ENCODE measurements at places on chromosomes 6 and 20.

DNA sequence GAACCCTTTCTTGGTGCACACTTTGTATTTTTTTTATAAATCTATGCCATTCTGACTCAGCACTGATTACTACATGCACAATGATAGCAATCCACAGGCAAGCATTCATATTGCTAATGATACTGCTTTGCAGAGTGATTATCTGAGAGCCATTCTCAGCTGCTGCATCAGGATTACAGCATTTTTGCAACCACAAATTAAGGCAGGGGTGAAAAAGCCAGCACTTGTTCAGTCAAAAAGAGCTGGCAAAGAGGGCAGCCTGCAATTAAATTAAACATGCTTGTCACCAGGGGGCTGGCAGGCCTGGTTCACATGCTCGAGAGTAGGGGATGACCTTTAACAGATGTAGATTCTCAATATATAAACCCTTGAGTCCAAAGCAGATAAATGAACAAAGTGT is 40.7 kb upstream of the SLC17A4 start:
- DNase-seq = no peak

- no peak for DNase-seq
Observed at GRCh38 chr20:44271915-44272663, 25.0 kb downstream of the GDAP1L1 start.

DNA sequence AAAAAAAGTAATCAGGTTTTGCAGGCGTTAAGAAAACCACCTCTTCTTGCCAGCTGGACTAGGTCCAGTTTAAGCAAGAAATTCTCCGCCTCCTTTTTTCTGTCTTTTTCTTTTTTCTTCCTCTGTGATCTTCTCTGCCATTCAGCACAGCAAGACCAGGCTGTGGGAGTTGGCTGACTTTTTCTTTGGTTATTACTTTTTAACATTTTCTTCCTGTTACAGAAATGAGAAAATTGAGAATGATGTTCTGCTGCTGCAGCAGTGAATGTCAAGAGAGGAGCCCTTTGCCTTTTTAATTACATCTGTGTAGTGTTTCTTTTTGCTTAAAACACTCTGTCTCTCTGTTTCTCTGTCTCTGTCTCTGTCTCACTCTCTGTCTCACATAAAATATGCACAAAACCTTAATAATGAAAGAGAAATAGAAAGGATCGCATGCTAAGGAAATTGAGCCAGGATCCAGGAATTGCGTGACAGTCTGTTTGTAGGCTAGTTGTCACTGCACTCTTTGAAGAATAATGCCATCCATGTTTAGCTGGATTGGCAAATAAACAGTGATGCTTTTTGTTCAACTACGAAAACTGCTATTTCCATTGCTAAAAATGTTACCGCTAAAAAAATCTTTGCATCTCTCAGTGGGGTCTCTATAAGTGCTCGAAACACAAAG is 103.2 kb upstream of the SUPT3H start:
- DNase-seq = no peak

GRCh38 chr6:122722746-122723145 is 56.8 kb upstream of the FABP7 start:
- no peak for DNase-seq

DNA sequence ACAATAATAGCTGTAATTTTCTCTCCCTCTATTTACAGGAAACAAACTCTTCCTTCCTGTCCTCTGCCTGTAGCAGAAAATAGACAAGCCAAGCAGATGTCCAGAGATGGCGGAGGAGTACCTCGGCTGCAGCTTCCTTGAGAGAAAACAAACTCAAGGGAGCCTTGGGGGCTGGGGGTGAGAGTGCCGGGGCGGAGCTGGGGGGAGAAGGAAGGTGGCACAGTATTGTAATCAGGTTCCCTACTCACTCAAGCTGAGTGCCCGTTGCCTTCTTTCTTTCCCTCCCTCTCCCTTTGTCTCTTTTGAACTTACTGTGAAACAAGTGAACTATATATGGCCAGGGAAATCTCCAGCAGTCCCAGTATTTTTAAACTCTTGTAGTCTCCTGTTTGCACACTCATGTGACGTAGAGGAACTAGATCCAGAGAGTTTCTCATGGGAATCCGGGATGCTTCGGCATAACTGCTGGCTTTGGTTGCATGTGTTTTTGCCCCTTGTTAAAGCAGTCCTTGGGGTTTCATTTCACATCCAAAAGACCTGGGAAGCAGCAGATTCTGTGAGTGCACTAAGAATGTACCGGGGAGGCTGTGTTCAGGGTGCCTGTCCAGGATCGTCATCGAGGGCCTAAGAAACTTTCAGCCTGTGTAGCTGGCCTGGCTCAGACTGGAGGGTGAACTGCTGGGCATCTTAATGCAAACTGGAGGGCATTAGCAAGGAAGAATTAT is 44.6 kb upstream of the HDDC2 start:
- DNase-seq = no peak

- no peak for DNase-seq
Observed at GRCh38 chr6:157060440-157060952, 262.8 kb downstream of the TMEM242 start.

GRCh38 chr6:143406673-143407072 is 43.8 kb downstream of the ADAT2 start:
- DNase-seq = no peak

- no peak for DNase-seq
Observed at GRCh38 chr6:13437218-13437996, 50.0 kb downstream of the GFOD1 start.

DNA sequence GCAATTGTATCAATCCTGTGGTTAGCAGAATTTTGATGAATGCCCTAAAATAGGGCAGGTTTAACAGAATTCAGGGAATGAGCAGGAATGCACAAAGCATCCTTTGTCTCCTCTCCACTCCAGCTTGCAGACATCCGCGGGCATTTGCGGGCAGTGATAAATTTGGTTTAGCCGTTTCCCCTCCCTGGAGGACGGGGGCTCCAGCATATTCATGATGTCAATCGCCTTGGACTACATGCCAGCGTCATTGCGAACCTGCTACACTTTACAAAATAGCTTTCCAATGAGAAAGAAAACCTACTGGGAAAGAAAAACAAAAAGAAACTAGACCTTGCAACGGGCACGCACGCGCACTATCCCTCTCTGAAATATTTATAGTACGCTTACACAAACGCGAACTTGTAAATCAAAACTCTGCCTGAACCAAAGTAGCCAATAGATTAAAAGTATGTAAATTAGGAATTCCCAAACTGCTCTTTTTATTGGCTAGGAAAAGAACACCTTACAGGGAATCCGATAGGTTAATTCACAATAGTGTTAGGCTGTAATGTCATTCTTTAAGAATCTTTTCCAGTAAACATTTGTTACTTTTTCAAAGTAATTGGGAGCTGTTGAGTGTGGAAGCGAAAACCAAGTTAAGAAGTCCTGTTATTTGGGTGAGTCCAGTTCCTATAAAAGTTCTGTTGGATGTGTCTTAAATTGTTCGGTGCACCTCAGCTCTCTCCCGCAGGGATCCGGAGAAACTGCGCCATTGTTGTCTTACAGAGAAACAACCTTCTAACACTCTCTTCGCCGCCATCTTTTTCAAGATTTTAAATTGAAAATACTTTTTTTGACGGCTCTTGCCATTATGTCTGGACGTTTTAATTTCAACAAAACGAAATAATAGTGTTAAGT is 136.7 kb downstream of the HFE start:
- DNase-seq = peak; percentile 92

DNA sequence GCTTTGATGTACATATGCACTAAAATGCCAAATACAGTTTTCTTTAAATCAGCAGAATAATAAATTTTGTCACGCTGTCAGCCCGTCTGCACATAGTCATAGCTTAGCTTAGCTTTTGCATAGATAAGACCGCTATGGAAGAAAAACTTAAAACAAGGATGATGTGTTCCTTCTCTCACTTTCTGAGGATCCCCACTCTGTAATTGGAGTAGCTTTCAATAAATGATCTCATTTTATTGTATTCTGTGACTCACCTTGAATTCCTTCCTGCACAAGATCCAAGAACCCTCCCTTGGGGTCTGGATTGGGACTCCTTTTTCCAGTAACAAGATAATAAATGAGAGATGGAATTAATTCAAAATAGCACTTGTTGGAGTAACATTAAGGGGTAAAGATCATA is 186.2 kb downstream of the CDH26 start:
- no peak for DNase-seq

- DNase-seq = peak; percentile 91
Observed at GRCh38 chr20:17504898-17505635, 26.1 kb downstream of the BFSP1 start.

GRCh38 chr20:25223179-25223661 is 24.7 kb upstream of the PYGB start:
- DNase-seq = no peak

- no peak for DNase-seq
Observed at GRCh38 chr20:63176427-63177133, 39.4 kb downstream of the YTHDF1 start.

GRCh38 chr6:154482858-154483257 is 27.6 kb downstream of the CNKSR3 start:
- DNase-seq = no peak

DNA sequence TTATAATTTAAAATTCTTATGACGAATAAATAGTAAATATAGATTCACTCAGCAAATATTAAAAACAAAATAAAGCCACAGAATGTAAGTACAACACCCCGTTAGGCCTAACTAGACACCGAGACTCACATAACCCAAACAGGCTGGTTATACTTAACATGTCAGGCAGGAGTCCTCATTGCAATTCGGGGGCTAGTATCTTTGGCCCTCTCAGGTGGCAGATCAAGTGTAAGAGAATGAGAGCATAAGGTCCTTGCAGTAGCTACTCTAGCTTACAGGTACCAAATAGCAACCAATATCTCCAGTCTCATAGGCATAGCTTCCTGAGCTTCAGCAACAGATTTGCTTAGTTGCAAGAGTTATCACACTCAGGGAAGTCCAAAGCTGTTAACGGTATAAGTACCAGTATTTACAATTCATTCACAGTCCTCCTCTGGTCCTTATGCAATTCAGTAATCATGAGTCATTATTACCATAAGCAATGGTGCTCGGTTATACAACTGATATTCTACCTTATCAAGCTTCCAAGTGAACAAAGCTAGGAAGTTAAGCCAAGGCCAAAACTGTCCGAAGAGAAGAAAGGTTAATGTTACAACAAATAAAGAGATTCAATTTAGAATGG is 20.1 kb downstream of the REV3L start:
- no peak for DNase-seq

GRCh38 chr6:9398767-9399373 is 963.5 kb upstream of the SLC35B3 start:
- DNase-seq = no peak

DNA sequence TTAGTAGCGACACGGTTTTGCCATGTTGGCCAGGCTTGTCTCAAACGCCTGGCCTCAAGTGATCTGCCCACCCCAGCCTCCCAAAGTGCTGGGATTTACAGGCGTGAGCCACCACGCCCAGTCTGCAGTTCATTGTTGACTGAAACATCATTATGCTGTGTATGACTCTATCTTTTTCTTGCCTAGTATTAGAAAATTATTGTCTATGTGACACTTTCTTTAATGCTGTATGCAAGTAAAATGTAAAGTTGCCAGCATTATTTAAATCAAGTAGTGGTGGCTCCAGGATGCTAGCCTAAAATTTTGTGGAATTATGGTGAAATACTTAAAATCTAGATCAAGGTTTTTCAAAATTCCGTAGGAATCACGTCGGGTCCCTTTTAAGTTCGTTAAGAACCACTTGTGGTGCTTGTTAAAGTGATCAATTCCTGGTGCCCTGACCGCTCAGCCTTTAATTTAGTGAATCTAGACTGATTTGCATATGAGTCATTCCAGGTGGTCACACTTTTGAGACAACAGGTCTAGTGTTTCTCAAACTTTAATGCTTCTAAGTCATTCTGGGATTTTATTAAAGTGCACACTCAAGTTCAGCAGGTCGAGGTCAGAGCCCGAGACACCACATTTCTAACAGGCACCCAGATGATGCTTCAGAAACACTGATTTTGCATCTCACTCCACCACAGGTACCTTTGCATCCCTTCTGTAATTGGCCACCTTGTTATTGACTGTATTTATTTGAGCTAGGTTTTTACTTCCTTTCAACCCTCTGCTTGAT is 132.6 kb upstream of the MTHFD1L start:
- DNase-seq = no peak

DNA sequence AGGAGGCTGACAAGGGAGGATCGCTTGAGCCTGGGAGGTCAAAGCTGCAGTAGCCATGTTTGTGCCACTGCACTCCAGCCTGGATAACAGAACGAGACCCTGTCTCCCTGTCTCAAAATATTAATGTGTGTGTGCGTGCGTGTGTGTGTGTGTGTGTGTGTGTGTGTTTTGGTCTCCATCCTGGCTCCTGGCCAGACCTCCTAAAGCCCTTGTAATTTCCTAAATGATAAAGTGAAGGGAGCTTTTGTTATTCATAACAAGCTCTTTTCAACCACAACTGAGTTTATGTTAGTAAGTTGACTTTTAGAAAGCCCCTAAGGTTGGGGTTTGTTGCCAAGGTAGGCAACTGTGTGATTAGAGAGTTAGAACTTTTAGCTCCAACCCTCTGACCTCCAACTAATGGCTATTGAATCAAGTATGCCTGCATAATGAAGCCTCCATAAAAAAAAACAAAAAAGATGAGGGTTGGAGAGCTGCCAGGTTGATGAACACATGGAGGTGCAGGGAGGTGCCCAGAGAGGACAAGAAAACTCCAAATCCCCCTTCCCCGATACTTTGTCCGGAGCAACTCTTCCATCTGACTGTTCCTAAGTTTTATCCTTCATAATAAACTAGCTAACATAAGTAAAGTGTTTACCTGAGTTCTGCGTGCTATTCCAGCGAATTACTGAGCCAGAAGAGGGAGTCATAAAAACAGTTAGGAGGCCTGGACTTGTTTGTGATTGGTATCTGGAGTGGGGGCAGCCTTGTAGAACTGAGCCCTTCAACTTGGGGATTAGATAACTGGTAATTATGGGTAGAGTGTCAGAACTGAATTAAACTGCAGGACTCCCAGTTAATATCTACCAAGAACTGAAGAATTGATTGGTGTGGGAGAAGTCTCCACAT is 5.3 kb upstream of the AIF1 start:
- no peak for DNase-seq
